Fibroblast of the aortic adventitia (primary cell): ENCODE measurements at places on chromosomes 16 and 17. TPM values are rescaled to one million over a fixed set of nuclear protein-coding genes. Genes with fewer than 3 reads are reported as not detected.

TCAP gene
- 0.36 and 0.49 TPM in 2 replicates for total RNA-seq

KRTAP1-5 gene
- 1.4 TPM in 1 of 2 replicates, not detected in the other for total RNA-seq

CTF1 gene
- total RNA-seq, result 2.5 and 3.2 TPM in 2 replicates

HOXB4 gene
- total RNA-seq, result 3.8 and 7.0 TPM in 2 replicates

ZP2 gene
- total RNA-seq, result not detected in 2 replicates

KRT33A gene
- total RNA-seq, result not detected in 2 replicates

SAMD14 gene
- total RNA-seq, result 1.6 and 5.1 TPM in 2 replicates

KRTAP3-2 gene
- total RNA-seq, result not detected in 2 replicates

PMP22 gene
- 111 and 115 TPM in 2 replicates for total RNA-seq

CRAMP1 gene
- total RNA-seq, result 9.9 and 12.1 TPM in 2 replicates

ASPA gene
- total RNA-seq, result 1.9 and 9.7 TPM in 2 replicates
